Suppressor macrophage treated with lipopolysaccharide for 1 hour (primary cell): ENCODE measurements at places on chromosomes 5 and 9.
A peak's percentile ranks its signal among the peaks of the same experiment; 100 is the strongest.

DNA sequence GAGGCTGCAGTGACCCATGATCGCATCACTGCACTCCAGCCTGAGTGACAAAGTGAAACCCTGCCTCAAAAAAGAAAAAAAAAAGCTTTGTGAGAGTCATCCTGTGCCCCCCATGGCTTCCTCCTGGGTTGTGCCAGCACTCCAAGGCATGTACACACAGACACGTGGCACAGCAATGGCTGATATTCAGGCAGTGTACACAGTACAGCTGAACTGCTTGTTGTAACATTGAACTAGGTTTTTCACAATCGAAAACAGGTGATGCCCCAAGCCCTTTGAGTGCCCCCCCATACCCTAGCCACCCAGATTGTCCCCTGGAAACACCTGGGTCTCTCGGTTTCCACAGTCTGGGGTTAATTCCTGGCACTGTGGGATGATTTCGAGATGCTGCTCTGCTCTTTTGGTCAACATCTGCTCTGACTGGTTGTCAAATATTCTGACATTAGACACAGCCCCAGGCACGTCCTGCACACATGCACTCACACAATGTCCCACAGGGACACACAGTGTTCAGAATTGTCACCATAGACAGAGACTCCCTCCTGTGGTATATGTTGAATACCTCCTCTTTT lies 9.2 kb downstream of the SPINK4 start:
- no peak for DNase-seq

GRCh38 chr5:60101573-60101972 lies 208.0 kb upstream of the PDE4D start:
- no peak for DNase-seq

DNA sequence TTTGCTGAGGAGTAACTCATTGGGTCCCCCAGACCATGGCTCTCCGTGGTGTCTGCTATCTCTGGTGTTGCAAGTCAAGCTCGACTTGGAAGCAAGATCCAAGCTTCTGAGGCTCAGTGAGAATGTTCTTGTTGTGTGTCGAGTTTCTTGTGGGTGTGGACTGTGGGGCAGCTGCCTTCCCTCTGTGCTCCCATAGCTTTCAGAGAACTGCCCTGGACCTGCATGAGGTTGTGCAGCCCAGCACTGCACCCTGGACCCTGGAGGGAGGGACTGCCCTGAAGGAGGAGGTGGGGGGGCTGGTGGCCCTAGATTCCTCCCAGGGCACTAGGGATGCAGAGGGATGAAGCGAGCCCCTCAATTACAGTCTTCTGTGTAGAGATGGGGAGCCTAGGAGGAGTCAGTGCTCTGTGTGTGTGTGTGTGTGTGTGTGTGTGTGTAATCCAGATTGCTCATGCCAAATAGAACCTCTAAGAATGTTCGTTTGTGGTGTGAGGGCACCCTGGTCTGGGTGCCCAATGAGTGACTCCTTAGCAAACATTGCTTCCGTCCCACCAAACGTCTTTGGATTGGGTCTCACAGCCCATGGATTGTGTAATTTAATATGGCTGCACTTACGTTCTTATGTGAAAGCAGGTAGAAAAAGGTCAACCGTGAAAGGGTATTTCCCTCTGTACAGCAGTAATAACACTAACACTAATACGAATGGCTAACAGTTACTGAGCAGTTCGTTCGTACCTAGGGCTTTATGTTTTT lies 143.3 kb upstream of the LMX1B start:
- peak; percentile 21 for DNase-seq

DNA sequence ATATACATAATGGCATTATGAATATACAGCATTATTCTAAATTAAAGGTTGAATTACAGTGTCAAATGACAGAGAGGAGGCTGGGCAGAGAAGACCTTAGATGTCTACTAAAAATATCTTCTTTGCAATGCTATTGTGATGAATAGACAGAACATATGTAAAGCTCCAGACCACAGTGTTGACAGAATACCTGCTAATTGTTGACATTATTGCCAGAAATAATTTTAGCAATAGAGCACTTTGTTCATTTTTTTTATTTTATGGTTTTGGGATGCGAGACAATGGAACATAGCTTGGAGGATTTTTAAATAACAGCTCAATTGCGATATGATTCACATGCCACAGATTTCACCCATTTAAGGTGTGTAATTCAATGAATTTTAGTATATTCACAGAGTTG lies 508.8 kb downstream of the PSAT1 start:
- no peak for DNase-seq

- no peak for DNase-seq
Measured at GRCh38 chr9:14565352-14566016, 127.7 kb downstream of the ZDHHC21 start.

GRCh38 chr9:33140401-33141360 lies 26.5 kb downstream of the B4GALT1 start:
- no peak for DNase-seq

DNA sequence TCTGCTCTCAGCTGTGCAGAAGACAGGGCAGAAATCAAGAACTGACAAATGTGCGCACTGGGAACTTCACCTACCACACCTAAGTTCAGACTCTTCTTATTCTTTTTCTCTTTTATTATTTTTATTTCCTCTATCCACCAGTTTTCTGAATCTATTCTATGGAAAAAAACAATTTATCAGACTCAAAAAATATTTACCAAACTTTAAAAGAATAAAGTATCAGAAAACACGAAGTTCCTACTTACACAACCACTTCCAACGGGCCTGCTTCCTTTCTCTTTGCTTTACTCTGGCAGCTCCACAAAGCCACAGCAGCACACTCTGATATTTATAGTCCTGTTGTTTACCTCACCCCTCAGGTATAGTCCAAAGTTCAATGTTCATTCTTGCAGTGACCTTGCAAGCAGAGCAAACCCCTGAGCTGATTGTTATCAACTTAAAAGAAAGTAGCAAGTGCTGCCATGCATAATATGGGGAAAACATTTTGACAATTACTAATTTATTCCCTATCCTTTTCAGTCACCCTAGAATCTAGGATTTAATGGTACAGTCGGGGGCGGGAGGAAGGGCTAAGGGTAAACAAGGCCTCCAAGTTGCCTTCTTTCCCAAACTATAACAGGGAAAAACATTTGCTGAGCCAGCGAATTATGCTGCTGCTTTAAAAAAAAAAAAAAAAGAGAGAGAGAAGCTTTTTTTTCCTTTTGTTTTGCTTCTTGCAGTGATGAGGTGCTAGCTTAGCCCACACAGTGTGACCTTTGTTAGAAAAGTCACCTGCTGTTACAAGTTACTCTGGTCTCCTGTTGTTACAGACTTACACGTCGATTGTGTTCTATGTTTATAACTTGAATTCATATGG lies at the start of gene SELENOP:
Gene SELENOP, minus strand, starts transcription at position 302 of the 856 bp plus-strand sequence. CDS start 3,539 bp downstream, outside the sequence.
- peak; percentile 64 for DNase-seq

DNA sequence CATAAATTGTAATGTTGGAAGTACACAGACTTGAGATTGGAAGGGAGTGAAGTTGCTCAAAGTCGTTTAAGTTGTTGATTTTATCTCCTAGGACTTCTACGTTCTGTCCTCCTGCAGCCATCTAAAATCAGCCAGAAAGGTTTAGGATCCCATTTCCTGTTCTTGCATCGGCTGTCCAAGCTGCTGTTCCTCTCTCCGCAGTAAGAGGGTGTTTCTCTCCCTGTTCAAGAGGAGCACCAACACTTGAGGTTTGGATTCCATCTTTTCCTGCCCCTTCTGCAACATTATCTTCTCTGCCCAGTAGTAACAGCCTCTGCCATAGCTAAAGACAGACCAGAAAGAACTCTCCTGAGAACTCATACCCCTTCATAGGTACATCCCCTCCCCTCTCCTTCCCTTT lies 373.4 kb downstream of the GADD45G start:
- no peak for DNase-seq
